ENCODE measurements at places on chromosomes 4 and X.

GRCh38 chr4:128347930-128348660 lies 60.5 kb upstream of the PGRMC2 start:
- DNase-seq, result no peak

DNA sequence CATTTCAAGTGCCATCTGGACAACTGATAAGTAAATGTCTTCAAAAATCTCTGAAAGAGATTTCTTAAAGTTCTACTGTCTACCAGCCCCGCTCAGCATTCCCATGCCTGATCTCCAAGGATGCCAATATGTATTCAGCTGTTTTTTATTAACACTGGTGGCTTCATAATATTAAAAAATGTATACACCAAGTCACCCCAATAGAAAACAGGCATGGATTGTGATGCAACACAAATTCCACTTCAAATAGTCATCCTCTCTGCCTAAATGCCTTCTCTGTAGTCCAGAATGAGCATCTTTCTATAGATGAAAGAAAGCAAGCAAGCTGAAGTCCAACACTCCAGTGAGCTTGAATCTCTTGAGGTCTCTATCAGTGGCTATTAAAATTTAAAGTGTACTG lies 152.2 kb upstream of the PPARGC1A start:
- no peak for DNase-seq

GRCh38 chr4:6507345-6507744 lies 34.9 kb upstream of the PPP2R2C start:
- no peak for DNase-seq

- no peak for DNase-seq
Observed at GRCh38 chrX:81900522-81900921, 698.6 kb downstream of the SH3BGRL start.

DNA sequence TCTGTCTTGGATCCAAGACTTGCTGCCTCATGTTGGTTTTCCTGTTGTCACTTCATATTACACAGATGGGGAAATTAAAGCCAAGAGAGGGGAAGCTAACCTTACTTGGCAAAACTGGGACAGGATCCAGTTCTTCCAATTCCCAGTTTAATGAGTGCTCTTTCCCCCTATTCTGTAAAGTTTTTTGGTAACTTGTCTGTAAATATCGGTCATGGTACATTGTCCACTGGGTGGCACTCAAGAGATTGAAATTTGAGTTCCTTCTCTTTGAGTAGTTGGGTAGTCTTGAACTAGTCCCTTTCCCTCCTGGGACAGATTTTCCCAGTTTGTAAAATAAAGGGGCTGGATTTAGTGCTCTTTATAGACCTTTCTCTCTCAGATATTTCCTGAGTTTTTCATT lies 12.4 kb upstream of the EOLA2 start:
- DNase-seq, result no peak

GRCh38 chrX:124217304-124218251 lies 114.9 kb upstream of the TEX13D start:
- no peak for DNase-seq

DNA sequence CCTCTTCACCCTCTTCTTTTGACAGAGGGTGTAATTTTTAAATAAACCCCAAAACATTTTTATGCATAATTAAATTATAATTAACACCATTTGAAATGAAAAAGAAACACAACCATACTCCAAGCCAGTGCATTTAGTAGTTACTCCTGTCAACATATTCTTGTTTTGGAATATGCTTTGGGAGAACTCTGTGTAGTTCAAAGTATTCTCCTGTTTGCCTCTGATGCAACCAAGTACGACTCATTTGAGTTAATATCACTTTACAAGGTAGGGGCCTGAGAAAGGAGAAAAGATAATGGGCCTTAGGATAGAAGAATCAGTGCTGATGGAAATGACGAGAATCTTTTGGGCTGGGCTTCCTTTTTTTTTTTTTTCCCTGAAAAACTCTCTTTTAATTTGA lies 2.7 kb downstream of the PTPN13 start:
- DNase-seq, result no peak

DNA sequence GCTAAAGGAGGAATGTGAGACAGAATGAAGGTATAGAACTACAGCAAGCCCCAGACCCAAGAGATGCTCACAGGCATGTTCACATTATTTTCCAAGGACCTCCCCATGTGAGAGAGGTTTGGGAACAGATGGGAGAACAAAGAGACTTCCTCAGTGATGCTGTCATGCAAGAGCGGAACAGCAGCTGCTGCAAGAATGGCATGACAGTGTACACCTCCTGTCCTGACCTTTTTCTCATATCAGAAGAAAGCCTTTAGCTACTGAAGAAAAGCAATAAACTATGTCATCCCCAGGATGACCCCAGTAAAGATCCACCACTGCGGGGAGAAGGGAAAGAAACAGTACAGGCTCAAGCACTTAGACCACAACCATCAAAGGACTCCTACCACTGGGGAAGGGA lies 7.2 kb downstream of the PRDM5 start:
- DNase-seq, result no peak

GRCh38 chr4:79585834-79586233 lies 177.8 kb upstream of the GK2 start:
- DNase-seq, result no peak

DNA sequence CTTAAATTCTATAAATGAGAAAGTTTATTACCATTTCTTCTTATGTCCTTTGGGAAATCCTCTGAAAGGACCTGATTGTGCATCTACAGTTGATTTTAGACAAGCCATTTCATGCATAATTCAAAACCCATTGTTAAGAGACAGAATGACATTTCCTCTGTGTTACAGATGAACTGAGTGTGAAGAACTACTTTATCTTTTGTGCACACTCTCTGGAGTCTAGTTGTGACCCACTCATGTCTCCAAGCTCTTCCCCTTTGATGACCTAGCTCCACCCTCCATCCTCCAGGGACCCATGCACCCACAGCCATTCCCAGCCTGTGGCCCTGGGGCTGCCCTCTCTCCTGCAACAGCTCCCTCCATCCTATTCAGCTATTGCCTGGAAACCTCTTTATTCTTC lies 57.5 kb upstream of the BMPR1B start:
- no peak for DNase-seq

DNA sequence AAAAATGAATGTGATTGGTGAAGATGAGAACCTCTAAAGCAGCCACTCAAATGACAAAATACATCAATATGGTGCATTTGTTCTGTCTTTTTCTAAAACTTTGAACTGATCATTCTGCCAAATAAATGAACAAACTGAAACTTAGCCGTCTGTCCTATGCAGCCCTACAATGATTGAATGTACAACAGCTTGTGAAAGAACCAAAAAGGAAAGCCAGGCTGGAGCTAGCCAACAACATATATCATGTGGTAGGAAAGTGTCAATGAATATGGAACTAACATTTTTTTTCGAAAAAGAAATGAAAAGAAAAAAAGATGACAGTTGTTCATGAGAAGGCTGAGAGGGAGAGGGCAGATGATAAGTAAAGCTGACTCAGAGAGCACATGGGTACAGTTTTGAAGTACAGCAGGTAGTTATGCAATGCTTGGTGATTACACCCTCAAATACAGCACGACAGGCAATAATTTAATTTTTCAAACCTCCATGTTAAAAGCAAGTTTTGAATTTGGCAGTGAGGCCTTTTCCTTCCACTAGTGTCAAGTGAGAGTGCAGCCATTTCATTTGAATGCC lies 21.2 kb upstream of the SLC7A11 start:
- no peak for DNase-seq

- DNase-seq, result no peak
Observed at GRCh38 chrX:132732236-132732635, 226.2 kb downstream of the HS6ST2 start.

DNA sequence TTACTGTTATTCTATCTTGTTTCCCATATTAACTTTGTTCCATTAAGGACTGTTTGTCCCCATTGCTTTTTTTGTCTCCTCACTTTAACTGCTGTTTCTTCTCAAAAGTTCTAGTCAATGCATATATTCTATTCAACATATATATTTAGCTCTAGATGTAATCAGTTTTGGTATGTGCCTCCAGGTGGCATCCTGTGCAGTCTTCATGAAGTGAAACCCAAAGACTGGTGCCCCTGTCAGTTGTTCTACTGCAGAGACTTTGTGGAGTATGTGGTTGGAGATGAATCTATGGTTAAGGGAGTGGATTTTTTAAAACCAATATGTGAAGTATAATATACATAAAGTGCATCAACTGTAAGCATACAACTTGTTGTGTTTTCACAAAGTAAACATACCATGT lies 57.0 kb downstream of the VAMP7 start:
- DNase-seq, result no peak

DNA sequence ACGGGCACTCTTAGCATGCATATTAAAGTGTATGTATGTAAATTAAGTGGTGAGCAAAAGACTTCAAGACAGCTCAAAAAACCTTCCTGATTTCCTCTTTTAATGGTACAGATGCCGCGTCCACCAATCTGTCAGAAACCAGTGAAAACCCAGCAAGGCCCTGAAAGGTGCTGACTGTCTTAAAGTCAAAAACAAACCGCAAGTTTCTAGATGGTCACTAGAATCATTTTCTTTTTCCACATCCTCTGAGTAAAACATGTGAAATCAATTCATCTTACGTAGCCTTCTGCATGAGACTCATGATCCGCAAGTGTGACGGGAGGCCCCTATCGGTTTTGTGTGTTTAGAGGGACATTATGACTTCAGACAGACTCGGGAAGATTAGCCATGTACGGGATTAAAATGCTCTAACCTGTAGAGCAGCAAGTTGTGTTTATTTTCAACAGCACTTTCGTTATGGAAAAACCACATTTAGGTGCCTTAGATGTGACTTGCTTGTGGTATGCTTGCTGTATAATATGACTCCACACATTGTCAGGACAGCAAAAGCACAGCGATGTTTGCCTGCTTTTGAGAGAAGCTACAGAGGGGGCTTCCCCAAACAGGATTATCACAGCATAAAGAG lies 88.2 kb upstream of the STS start:
- no peak for DNase-seq

- DNase-seq, result no peak
Observed at GRCh38 chrX:9327086-9327746, 137.6 kb upstream of the TBL1X start.

DNA sequence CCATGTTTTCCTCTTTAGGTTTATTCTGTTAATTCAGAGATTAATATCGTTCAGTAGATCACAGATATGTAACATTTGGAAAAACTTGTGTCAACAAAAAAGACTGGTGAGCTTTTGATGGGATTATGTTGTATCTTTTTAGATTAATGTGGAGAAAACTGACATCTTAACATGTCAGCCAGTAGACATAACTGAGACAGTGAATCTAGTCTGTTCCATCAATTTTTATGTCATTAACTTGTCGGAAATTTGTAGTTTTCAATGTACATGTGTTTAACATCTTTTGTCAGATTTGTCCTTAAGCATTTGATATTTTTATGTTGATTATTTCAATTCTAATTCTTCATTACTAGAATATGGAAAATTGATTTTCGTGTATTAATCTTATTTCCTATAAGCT lies 42.0 kb downstream of the APELA start:
- DNase-seq, result no peak

- DNase-seq, result no peak
Observed at GRCh38 chr4:138444260-138444659, 202.1 kb upstream of the SLC7A11 start.

- no peak for DNase-seq
Observed at GRCh38 chr4:10013722-10014121, 7.6 kb downstream of the SLC2A9 start.
